ENCODE measurements at places on chromosomes 3 and 15.
A peak's percentile ranks its signal among the peaks of the same experiment; 100 is the strongest.

GRCh38 chr3:38314112-38314763, 32.1 kb downstream of the SLC22A14 start:
- DNase-seq, result no peak

GRCh38 chr3:181631901-181632300, 79.8 kb upstream of the SOX2 start:
- DNase-seq, result no peak

DNA sequence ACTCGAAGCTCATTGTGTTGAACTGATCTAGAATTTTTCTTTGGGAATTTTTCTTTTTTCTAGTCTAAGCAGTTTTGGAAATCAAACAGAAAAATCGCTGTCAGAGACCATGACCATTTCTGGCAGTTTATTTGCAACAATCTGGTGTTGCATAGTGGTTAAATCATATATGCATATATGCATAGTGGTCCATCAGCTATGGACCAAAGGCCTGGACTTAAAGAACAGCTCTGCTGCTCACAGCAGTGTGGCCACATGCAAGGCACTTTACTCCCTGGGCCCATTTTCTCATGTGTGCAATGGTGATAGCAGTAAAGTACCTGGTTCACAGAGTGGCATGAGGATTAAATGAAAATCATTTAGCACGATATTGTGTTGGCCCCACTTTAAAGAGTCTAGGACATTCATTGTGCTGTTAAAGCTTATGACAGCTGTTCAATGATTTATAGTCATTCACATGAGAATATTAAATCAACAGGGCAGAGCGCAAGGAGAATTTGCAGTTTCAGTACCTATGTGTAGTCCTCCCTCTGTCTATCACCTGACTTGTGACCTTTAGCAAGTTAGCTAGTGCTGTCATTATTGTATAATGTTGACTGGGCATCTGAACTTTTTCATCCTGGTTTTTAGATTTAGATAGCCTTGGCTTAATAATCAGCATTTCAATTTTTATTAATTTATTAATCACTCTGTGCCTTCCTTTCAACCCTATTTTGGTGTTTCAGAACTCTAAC, 46.4 kb downstream of the BLM start:
- no peak for DNase-seq

- DNase-seq, result no peak
These were observed 183.6 kb downstream of the ABHD5 start for GRCh38 chr3:43874290-43874689.

GRCh38 chr3:143222505-143222904, 102.9 kb downstream of the CHST2 start:
- no peak for DNase-seq

DNA sequence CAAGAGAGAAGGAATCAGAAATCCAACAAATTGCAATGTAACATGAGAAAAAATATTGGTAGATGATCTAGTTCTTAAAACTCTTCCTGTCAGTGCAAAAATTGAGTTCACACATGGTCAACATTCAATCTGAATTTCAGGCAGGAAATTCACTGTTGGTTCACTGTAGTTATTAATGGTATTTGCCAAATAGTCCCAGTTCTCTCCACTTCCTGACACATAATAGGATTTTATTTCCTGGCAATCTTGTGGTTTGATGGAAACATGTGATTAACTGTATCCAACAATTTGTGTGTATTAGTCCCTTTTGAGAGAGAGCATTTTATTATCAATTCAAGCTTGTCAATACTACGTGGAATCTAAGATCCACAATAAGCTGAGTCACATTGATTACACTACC, 1103.1 kb downstream of the ROBO2 start:
- DNase-seq, result no peak

DNA sequence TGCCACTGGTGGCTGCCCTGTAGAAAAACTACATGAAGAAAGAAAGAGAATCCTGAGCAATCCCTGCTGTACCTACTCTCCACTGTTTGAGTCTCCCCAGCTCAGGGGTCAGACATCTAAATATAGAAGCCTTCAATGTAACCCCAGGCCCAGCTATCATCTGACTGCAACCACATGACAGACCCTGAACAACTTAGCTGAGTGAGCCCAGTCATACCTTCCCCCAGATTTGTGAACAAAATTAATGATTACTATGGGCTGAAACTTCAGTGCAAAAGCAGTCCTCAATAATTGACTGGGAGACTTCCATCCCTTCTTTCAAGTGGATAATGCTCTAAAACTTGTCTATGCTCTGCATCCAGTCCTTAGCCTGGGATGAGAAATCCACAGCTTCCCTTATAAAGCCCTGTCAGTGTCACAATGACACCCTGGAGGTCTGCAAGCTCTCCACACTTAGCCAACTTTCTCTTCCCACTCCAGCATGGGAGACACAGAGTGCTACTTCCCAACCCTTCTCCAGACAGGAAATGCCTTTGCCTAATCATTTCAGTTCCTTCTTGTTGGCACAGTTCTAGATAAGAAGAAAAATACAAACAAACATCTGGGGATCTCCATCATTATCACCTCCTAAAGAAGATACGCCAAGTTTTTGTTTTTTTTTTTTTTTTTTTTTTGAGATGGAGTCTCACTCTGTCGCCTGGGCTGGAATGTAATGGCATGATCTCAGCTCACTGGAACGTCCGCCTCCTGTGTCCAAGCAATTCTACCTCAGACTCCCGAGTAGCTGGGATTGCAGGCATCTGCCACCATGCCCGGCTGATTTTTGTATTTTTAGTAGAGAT, 198.5 kb upstream of the GADL1 start:
- no peak for DNase-seq

GRCh38 chr3:17213102-17213501, 328.3 kb downstream of the PLCL2 start:
- no peak for DNase-seq

- DNase-seq, result no peak
These were observed 12.8 kb downstream of the MAN2A2 start for GRCh38 chr15:90915808-90916440.

GRCh38 chr3:27616031-27616430, 106.1 kb downstream of the EOMES start:
- no peak for DNase-seq

GRCh38 chr3:178010306-178010705, 525.9 kb upstream of the KCNMB2 start:
- DNase-seq, result no peak

- no peak for DNase-seq
These were observed 672.2 kb downstream of the DIPK2A start for GRCh38 chr3:144643771-144644198.

GRCh38 chr3:61371123-61371522, 119.9 kb upstream of the FHIT start:
- DNase-seq, result peak; percentile 6

DNA sequence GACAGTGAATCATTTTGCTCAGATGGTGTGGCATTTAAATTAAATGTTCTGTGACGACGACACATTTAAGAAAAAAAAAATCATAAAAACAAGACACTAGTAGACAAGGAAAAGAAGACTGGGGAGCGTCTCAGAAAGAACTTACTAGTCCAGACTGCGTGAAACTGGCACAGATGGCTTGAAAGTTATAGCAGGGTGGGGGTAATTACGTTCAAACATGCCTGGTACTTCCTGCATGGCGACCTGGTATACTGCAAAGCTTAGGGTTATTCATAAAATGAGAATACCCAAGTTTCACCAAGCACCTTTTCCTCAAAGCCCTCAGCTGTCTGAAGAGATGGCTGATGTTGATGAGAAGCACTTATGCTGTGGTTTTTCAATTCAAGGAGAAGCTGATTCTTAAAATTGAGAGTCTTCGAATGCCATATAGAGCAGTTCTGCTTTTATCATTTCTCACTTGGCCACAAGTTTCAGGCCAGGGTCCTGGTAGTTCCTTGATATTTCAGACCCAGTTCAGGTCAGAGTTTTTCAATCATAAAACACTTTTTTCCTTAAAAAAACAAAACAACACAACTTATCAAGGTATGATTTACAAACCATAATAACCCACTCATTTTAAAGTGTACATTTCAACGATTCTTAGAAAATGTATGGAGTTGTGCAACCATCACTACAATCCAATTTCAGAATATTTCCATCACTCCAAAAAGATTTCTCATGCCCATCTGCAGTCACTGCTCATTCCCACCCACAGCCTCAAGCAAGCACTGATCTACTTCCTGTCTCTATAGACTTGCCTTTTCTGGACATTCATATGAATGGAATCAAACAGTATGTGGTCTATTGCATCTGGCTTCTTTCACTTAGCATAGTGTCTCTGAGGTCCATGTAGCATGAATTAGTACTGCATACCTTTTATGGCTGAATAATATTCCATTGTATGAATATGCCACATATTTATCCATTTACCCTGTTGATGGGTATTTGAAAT, 24.7 kb downstream of the PCOLCE2 start:
- DNase-seq, result no peak

DNA sequence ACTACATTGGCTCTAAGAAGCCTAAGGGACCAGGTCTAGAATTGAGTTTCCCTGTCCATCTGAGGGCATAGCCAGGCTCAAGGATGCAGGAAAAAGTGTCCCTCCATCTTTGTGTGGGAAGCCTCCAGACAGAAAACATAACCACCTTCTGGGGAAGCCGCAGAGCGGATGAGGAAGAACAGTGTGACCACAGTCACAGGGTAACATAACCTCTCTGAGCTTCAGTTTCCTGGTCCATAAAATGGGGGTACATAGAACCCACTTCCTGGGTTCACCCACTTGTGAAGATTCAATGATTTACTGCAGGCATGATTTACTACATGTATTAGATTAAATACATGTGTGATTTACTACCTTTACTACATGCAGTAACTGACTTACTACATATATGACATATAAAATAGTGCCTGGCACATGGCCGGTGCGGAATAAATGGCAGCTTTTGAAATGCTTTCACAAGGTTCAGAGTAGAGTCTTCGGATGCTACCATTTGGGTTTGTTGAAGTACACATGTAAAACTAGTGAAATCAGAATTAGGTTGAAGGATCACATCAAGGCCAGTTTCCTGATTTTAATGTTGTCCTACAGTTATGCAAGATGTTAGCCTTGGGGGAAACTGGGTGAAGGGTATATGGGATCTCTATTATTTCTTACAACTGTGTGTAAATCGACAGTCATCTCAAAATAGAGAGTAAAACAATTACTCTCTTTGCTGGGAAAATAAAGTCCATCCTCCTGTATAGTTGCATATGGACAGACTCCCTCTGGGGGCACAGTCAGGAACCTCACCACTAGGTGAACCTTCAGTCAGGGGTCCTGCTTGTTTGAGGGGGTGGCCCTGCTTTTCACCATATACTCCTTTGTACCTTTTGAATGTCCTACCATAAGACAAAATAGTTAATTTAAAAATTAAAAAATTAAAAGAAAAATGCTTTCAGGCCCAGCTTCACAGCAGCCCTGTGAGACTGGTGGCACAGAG, 86.0 kb downstream of the SEMA5B start:
- DNase-seq, result no peak

Data from stimulated activated CD4-positive, alpha-beta T cell treated with anti-CD3 and anti-CD28 coated beads, Interleukin-4, amount 100 ng/mL, for 48 hours (primary cell).